Left lobe of liver (tissue), 2 donors: ENCODE measurements at places on chromosomes 4 and X.

GRCh38 chr4:54726907-54727306, 69.2 kb downstream of the KIT start:
- DNase-seq, result no peak

- no peak for DNase-seq
Observed at GRCh38 chr4:16217300-16218051, 8.8 kb downstream of the TAPT1 start.

DNA sequence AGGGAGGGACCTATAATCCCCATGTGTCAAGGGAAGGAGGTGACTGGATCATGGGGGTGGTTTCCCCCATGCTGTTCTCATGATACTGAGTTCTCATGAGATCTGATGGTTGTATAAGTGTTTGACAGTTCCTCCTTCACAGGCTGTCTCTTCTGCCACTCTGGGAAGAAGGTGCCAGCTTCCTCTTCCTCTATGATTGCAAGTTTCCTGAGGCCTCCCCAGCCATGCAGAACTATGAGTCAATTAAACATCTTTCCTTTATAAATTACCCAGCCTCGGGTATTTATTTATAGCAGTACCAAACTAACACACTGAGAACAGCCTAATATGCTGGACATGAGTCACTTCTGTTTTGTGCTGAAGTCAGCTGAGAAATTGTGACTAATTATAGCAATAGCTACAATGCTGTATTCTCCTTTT, 656.9 kb upstream of the CPEB2 start:
- no peak for DNase-seq

- no peak for DNase-seq
Observed at GRCh38 chr4:114282937-114283336, 303.5 kb upstream of the ARSJ start.

DNA sequence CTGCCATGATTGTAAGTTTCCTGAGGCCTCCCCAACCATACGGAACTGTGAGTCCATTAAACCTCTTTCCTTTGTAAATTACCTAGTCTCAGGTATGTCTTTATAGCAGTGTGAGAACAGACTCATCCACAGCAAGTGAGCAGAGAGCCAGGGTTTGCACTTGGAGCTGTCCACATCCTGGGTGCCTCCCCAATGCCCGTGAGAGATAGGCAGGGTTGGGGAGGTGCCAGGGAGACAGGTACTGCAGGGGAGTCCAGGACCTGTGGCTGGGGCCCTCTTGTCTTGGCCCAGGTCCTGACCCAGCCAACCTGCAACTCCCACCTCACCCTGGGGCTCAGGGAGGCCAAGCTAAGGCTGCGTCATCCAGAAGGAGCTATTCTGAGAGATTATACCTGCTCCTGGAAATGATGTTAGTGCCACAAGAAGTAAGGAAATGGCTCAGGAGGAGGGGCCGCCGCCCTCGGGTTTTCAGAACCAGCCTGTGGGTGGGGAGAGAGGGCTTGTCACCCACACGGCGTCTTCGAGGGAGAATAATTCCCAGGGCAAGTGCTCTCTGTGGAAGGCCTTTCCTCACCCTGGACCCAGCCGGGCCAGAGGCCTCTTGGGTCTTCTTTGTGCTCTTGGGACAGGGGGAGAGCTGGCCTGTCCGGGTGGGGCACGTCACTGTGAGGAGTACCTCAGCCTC, 66.5 kb downstream of the ADRA2C start:
- no peak for DNase-seq

DNA sequence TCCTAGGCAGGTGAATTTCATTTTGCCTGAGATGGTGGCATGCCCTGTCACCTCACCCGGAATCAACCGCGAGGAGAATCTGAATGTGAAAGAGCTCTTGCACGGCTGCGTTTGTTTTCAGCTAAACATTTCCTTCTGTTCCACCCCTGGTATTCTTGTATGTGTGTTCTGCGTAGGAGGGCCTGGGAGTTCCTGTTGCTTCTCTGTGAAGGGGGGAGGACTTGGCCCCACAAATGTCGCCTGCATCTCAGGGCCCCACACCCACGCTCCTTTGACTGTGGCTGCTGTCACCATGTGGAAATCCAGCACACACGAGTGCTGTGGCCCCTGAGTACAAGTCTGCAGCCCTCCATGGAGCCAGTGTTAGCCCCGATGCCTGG, 45.8 kb upstream of the CLCN4 start:
- no peak for DNase-seq

- DNase-seq, result no peak
Observed at GRCh38 chr4:116343809-116344208, 741.6 kb downstream of the TRAM1L1 start.

GRCh38 chrX:112341598-112341997, 259.0 kb upstream of the TRPC5 start:
- no peak for DNase-seq

DNA sequence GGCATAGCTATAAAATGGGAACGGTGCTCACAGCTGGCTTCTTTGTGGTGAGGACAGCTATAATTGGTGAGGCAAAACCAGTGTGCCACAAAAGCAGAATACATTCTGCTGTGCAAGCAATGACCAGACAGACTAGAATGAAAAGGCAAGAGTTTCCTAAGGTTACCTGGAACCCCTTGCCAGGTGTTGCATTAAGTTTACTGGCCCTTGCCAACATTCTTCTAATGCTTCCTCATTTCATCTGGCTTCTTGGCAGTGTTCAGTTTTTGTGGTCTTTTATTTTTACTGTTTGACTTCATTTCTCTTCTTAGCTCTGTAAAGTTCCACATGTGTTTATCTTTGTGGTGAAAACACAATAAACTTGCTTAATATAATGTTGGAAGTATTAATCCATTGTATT, 131.4 kb downstream of the PTTG2 start:
- no peak for DNase-seq

DNA sequence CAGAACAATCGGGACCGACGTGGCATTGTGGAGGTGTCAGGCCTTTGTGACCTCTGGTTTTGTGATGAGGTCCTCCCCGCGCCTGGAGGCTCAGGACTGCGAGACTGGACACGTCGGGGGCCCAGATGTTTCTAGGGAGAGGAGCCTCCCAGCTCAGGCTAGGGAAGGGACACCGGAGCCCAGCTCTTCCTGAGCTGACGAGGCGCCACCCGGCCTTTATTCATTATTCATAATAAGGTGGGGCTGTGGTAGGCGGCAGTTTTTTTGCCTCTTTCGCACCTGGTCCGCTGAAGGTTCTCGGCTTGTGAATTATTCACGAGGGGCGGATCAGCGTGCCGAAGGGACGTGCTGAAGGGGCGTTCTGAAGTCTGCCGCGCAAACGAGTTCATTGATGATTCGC, 2.3 kb upstream of the UBA1 start:
- DNase-seq, result no peak

DNA sequence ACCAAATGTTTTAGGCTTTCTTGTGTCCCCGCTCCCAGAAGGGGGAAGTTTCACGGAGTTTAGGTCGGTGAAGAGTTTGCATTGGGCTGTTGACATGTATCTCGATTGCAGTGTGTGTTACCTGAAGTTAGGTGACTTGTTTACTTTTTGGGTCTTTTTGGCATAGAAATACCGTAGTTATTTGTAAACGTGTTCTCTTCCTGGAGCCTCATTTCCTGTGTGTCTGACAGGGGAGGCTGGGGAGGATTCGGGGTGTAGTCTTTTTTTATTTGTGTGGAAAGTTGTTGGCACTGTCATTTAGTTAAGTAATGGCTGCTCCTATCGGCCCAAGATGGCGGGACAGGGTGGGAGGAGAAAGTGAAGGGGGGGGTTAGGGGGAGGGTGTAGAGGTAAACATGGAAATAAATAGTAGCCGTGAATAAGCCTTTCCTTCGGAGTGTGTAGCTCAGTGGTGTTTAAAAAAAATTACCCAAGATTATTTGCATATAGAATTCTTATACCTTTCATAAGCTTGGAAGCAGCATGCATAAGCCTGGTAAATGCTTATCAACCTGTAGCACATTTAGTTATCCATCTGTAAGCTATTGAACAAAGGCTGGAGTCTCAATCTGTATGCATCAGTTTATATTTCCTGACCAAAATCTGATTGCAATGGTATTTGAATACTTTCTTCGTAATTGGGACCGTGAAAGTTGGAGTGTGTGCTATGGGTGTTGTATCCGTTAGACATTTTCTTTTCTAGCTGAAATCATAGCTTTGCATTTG, 1.6 kb downstream of the KDM6A start:
- DNase-seq, result no peak

DNA sequence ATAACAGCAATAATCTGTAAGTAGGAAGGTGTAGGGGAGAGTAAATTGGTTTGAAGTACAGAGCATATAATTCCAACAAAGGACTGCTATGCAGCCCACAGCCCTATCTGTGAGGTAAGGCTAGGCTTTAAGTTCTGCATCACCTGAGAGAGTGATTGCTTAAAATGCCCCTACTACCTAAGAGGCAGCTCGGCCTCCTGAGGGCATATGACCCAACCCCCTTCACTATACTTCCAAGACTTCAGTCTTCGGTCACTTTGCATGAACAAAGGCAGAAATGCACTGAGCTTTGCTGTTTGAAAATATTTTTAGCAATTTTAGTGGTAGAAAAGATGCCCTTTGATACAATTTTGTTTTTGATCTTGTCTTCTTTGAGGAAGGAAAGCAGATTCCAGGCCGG, 4.9 kb upstream of the DDX3X start:
- DNase-seq, result no peak
